Ecto neural progenitor cell (in vitro differentiated cells): ENCODE measurements at places on chromosomes 4 and X.
A peak's percentile ranks its signal among the peaks of the same experiment; 100 is the strongest.

DNA sequence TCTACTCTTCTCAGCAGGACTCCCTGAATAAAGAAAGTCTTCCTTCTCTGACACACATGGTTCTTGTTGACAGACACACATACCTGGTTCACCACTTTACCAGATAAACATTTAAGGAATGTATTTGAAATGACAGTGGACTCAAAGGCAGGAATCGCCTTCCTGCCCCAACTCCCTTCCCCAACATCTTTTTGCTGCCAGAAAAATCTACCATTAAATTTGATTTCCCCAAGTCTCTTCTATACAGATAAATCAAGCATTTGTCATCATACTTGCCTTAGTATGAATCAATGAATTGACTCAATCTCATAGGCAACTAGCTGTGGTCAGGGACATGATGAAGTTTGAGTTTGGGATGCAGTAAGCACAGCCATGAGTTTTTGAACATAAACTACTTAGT is 23.3 kb upstream of the ANXA5 start:
- no peak for DNase-seq

DNA sequence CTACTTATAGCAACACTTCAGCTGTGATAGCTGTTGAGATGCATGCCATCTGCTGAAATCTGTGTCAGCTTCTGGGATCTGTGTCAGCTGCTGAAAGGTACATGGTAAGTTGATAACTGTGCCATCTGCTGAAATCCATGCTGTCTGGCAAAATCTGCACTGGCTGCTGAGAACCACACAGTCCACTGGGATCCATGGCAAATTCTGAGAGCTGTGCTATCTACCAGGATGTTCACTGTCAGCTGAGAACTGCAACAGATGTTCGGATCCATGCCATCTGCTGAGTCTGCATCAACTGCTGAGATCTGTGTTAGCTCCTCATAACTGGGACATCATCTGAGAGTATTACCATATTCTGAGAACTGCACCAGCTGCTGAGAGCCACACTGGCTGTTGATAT is 430.5 kb upstream of the POU3F4 start:
- no peak for DNase-seq

DNA sequence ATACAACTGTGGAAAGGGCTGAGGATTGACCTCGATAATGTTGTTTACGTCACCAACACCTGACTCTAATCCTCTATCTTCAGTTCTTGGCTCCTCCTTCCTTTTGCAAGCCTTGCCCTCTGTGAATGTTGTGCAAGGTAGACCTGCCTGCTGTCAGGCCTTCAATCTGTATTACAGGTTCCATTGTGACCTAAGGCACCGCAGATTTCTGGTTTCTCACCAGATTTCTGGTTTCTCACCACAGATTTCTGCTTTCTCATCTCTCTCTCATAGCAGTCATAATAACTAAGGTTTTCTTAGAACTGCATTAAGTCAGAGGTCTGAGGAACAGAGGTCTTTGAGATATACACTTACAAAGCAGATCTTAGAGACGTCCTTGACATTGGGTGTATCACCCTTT is 51.5 kb upstream of the ETNPPL start:
- DNase-seq = no peak

DNA sequence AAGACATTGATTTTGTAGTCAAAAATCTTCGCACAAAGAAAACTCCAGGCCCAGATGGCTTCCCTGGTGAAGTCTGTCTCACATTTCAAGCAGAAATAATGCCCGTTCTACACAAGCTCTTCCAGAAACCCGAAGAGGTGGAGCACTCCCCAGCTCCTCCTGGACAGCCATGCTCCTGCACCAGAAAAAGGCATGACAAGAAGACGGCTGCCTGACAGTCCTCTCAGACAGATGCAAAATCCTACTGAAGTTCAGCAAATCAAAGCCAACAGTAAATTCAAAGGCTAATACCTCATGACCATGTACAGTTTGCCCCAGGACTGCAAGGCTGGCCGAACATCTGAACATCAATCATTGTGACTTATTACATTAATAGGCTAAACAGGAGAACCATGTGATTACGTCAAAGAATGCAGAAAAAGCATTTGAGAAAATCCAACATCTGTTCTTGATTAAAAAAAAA is 30.8 kb upstream of the MXD4 start:
- DNase-seq = no peak

DNA sequence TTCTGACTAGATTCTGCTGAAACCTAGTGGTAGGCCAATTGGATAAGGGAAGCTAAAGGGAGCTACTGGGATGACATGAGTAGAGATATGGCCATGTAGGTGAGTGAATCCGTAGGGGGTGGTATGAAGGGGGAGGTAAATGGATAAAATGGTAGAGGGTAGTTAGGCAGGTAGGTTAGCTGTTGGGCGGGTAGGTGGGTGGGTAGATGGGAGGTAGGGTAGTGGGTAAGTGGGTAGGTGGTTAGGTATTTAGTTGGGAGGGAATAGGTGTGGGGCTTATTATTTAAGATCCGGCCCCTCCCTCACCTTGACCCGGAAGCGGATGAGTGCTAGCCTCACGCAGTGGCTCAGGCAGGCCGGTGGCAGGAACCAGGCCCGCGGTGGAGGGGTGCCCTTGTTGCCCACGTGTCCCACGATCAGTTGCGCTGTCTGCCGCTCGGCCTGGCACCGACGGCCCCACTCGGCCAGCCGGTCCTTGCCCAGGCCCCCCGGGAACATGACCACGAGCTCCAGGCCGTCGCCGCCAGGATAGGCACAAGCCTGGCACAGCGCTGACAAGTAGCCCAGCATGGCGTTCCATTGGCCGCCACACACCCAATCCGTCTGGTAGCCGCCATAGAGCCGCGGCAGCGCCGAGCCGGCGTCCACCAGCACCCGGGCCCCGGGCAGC is 725 bp downstream of the FAM120C start:
- peak; percentile 52 for DNase-seq

DNA sequence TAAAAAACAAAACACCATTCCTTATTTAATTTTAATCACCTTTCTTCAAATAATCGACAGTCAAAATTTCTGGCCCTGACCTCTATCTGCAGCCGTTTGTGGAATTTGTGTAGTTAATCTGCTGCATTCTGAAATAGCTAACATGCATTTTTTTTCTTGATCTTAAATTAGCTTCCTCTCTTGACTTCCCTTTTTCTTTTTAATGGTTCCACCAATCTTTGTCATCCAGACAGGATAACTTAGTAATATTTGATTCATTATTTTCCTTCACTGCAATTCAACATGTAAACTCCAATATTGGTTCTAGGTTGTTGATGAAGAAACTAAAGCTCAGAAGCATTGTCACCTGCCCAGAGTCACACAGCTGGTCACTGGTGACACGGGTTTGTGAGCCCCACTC is 77.3 kb downstream of the ARHGAP10 start:
- no peak for DNase-seq

- no peak for DNase-seq
Measured at GRCh38 chr4:145044341-145044740, 53.7 kb downstream of the ANAPC10 start.

DNA sequence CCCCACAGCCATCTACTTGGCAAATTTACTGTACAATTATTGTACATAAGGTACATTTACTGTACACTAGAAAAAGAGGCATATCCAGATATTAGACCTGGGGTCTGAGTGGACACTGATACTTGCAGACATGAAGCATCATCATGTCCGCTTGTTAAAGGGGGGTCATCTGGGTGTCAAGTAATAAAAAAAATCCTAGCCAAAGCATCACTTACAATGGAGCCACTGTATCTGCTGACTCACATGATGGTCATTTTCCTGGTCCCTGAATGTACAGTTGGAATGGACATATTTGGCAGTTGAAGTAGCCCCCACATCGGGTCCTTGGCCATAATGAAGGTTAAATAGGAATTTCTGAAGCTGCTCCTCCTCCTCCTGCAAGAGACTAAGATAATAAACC is 228.8 kb downstream of the THOC2 start:
- DNase-seq = no peak

- DNase-seq = peak; percentile 87
Measured at GRCh38 chr4:24488399-24489164, 95.8 kb downstream of the DHX15 start.

- DNase-seq = no peak
Measured at GRCh38 chr4:7676398-7676922, 241.7 kb upstream of the PSAPL1 start.

DNA sequence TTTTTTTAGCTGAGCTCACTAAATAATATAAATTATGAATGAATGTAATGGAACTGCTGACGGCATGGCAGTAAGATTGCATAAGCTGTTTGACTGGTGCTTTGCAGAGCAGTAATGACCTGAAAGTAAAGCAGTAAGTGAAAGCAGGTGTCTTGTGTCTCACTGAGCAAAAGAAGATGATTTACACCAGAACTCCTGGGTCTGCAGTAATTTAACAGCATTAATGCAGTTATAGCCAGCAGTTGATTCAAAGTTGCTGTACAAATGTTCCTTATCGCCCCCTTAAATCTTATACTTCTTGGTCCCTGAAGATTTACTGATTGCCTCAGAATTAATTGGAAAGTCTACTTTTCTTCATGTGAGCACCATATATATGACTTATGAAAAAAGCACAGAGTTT is 187.7 kb downstream of the DCTD start:
- no peak for DNase-seq

- DNase-seq = no peak
Measured at GRCh38 chr4:188197566-188197965, 58.3 kb downstream of the TRIML1 start.

GRCh38 chr4:38371391-38371851 is 292.6 kb upstream of the KLF3 start:
- no peak for DNase-seq

- peak; percentile 64 for DNase-seq
Measured at GRCh38 chrX:154308108-154308946, 12.7 kb downstream of the TKTL1 start.

GRCh38 chr4:56464581-56464980 is 2.8 kb upstream of the SRP72 start:
- no peak for DNase-seq

DNA sequence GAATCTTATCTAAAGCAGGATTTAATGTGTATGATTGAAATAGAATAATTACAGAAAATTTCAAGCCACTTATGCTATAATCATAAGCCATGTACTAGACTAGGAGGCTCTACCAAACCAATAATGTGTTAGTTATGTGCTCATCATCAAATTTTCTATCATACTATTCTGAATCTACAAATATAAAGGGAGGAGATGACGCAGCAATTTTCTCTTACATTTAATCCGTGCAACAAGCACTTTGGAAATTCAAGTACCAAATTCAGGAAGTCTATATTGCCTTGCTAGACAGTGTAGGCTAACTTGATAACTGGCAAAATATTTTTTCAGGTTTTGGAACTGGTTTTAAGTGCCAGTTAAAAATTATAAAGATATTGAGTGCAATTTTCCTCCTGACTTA is 283.5 kb downstream of the C4orf33 start:
- DNase-seq = no peak

DNA sequence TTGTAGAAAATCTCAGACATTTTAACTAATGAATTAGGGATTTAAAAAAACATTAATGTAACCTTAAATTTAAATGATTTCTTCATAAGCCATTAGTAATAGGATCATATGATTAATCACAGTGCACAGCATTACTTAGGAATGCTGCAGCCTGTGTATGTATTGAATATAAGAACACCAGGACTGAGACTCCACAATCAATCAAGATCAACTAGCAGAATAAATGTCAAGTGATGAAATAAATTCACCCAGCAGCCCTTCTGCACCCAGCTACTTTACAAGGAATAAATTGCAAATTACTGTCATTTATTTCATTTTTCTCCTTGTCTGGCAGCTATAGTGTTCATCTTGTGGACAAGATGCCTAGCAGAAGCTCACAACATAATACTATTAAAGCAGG is 46.5 kb downstream of the NEIL3 start:
- DNase-seq = no peak

DNA sequence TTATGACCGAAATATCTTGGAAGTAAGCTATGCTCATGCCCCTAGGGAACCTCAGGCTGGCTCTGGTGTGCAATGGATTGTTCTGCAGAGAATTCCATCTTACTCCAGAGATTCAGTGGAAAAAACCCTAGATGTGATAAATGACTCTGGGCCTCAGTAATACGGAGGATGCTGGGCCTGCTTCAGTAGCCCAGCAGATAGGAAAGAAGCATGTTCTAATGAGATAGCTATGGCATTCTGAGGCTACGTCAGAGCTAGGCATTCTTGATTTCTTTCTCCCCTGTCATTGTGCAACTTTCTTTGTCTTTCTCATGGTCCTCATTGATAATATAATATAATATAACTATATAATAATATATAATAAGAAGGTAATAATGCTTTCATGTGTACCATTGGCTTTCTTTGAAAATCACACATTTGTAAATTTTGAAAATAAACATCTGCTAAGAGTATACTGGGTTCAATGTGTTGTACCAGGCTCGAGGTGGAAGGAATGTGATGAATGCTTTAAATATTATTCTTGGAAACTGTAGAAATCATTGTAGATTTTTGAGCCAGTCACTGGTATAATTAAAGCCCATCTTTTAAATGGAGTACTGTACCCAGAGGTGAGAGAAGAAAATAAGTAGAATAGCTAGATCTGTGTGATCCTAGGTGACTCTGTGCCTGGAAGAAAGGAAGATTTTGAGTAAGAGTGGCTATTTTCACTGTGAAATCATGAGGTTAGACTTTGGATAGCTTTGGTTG is 152.0 kb downstream of the IL15 start:
- DNase-seq = no peak

- no peak for DNase-seq
Measured at GRCh38 chrX:35046660-35047296, 104.2 kb downstream of the FAM47B start.

- no peak for DNase-seq
Measured at GRCh38 chr4:17511509-17511949, 361 bp downstream of the QDPR start.

DNA sequence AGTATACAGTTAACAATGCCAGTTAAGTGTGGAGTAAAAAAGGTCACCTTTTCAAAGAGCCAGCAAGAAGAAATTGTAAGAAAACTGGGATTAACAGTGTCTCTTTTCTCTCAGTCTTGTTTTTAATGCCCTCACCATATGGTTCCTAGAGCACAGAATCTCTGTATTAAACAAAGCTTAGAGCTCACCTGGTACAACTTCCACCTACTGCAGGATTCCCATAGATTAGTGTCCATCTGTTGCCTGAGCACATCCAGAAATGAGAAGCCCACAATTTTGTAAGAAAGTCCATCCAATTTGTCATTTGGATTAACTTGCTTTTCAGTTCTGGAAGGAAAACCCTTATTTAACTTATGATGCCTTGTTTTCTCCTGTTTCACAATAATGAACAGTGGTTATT is 1037.1 kb downstream of the STPG2 start:
- DNase-seq = no peak

DNA sequence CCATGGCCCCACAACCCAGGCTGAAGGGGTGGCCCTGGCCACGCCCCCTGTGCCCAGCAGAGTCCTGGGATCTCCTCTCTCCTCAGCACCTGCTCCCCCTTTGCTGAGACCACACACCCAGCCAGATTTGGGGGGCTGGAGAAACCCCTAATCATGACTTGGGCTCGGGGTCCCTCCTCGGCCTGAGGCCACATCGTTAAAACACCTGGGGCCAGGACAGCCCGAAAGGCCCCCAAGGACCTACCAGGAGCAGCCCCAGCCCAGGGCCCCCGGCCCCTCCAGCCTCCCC is 116.7 kb downstream of the FAM53A start:
- no peak for DNase-seq
